ENCODE measurements at places on chromosomes 2 and 18. TPM values are rescaled to one million over a fixed set of nuclear protein-coding genes. Genes with fewer than 3 reads are reported as not detected.

The ZNF513 gene
- 7.3 TPM for total RNA-seq

The DCDC2C gene
- total RNA-seq = not detected

The FAM117B gene
- total RNA-seq = 4.7 TPM

The TMEM17 gene
- total RNA-seq = 4.4 TPM

The ALK gene
- 0.27 TPM for total RNA-seq

The IRS1 gene
- 29.7 TPM for total RNA-seq

The GTF2A1L gene
- not detected for total RNA-seq

The LRRTM4 gene
- total RNA-seq = 1.5 TPM

The ACADL gene
- 0.63 TPM for total RNA-seq

The PJVK gene
- total RNA-seq = 1.6 TPM

The SLC38A11 gene
- total RNA-seq = not detected

The FOXI3 gene
- not detected for total RNA-seq

The ST8SIA3 gene
- 0.08 TPM for total RNA-seq

The PKP4 gene
- total RNA-seq = 33.3 TPM

The RAB3GAP1 gene
- total RNA-seq = 80.0 TPM

The PPM1G gene
- 146 TPM for total RNA-seq

The ING5 gene
- total RNA-seq = 29.2 TPM

The OBSL1 gene
- 90.4 TPM for total RNA-seq

The HADHB gene
- total RNA-seq = 107 TPM

The FBXO15 gene
- 0.49 TPM for total RNA-seq

The C2orf80 gene
- total RNA-seq = not detected

The TXNDC2 gene
- 0.16 TPM for total RNA-seq

The TMEM169 gene
- 0.36 TPM for total RNA-seq

The CYRIA gene
- 5.6 TPM for total RNA-seq

The DDX18 gene
- 48.3 TPM for total RNA-seq

The MYL12B gene
- total RNA-seq = 415 TPM

The CD8B2 gene
- not detected for total RNA-seq

The LCT gene
- total RNA-seq = not detected

The CENPA gene
- not detected for total RNA-seq

The SULT1C4 gene
- 0.33 TPM for total RNA-seq

The FAP gene
- total RNA-seq = 150 TPM

The DOK6 gene
- total RNA-seq = 2.1 TPM

The IKZF2 gene
- 11.3 TPM for total RNA-seq

The MYCN gene
- total RNA-seq = not detected

The DLGAP1 gene
- total RNA-seq = 1.4 TPM

The HMSD gene
- total RNA-seq = 0.09 TPM

The GPR55 gene
- under 0.01 TPM for total RNA-seq

The GPR45 gene
- total RNA-seq = not detected

The GALNT3 gene
- 3.1 TPM for total RNA-seq

The RNPEPL1 gene
- 12.7 TPM for total RNA-seq

The PECR gene
- 7.0 TPM for total RNA-seq

The TTC32 gene
- 9.3 TPM for total RNA-seq

The FEV gene
- total RNA-seq = not detected

The DSG1 gene
- not detected for total RNA-seq

The NEMP2 gene
- 8.1 TPM for total RNA-seq

The CAPN13 gene
- total RNA-seq = not detected

The TEKT4 gene
- total RNA-seq = not detected

The SMAD2 gene
- total RNA-seq = 58.7 TPM

The TUBB8B gene
- not detected for total RNA-seq

The NOSTRIN gene
- total RNA-seq = 0.81 TPM

The LMAN1 gene
- total RNA-seq = 182 TPM

The KCNK3 gene
- not detected for total RNA-seq

The RBM44 gene
- 0.65 TPM for total RNA-seq

All from fibroblast of the aortic adventitia (primary cell).